Stimulated activated CD8-positive, alpha-beta memory T cell treated with anti-CD3 and anti-CD28 coated beads, Interleukin-4, amount 100 ng/mL, for 4 hours (primary cell): ENCODE measurements at places on chromosomes 11 and 22.

DNA sequence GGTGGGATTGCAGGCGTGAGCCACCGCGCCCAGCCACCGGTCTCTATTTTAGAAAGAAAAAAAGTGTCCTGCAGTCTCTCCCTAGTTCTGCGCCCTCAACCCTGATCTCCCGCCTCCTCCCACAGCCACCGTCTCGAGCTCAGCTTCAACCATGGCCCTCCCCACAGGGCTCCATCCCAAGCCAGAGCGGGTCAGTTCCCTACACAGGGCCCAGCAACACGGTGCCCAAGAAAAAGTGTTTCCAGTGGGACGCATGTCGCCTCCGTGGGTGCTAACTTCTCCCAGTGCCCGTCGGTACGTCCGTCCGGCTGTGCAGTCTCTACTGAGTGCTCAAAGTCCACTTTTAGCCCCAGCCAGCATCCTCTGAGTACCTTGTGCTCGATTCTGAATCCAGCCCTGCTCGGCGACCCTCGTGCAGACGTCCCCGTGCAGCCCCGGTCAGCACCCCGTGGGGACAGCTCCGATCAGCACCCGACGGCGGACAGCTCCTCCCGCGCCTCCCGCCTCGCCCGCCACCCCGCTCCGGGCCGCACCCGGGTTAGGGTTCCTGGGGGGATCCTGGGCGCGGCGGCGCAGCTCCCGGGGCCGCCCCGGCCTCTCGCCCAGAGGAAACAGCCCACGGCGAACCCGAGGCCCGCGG is 657 bp upstream of the MAPK8IP2 start:
- no peak for DNase-seq

- no peak for DNase-seq
These were observed 9.9 kb downstream of the RGL4 start for GRCh38 chr22:23700706-23701105.

DNA sequence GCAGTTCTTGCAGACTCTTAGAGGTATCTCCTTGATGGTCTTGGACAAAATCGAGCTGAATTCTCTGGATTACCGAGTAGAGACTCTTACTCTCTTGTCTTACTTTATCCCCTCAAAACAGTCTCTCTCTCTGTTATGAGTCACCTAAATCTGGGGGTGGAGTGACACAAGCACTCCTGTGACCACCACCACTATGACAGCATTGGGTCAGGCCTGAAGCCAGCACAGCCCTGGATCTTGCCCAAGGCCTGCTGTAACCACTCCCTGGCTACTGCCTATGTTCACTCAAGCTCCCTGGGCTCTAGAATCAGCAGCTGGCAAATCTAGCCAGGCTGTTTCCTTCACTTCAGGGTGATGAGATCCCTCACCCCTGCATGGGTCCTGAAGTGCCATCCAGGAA is 662.5 kb downstream of the LUZP2 start:
- no peak for DNase-seq

DNA sequence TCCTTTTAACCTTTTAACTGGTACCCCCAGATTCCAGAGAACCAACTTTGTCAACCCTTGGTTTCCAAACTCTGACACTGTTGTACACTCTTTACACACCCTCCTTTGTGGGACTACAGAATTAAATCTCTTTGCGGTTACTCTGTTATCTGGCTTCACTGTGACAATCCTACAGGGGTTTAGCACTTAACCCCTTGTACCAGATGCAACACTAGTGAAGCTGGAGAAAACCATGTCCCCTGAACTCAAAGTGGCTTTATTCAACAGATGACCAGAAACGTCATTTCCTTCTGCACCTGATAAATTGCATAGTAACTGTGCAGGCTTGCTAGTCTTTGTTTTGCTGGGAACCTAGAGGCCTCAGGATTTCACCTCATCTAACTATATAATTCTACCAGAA is 5.6 kb upstream of the GAB2 start:
- DNase-seq: no peak

DNA sequence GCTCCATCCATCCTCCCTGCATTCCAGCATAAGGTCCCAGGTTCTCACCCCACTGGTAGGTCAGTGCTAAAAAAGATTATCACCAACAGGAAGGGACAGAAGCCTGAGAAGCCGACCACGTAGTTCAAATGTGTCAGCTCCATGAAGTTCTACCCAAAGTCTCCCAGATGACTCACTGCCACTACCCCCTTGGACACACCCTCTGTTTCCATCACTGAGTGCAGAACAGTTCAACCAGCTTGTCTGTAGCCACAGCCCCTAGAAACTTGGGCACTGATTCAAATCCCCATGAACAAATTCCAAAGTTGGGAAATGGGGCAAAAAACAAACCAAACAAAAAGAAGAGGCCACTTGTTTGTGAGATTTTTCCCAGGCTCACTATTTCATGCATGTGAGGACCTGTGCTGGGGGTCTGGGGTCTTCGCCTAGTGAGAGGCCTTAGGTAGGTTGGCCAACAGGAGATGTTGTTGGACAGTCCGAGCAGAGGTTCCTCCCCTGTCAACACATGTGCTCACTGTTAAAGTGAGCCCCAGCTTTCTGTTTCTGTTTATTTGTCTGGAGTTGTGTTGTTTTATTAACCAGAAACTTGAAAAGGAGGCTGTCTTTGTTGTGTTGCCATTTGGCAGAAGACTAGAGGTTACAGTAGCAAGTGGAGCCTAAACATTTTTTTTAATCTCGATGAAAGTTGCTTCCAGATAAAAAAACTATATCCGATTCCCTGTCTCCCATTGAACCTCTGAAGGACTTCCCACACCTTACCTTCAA is 24.2 kb upstream of the FLI1 start:
- DNase-seq: no peak

GRCh38 chr11:119797123-119797611 is 68.2 kb upstream of the NECTIN1 start:
- DNase-seq: no peak

DNA sequence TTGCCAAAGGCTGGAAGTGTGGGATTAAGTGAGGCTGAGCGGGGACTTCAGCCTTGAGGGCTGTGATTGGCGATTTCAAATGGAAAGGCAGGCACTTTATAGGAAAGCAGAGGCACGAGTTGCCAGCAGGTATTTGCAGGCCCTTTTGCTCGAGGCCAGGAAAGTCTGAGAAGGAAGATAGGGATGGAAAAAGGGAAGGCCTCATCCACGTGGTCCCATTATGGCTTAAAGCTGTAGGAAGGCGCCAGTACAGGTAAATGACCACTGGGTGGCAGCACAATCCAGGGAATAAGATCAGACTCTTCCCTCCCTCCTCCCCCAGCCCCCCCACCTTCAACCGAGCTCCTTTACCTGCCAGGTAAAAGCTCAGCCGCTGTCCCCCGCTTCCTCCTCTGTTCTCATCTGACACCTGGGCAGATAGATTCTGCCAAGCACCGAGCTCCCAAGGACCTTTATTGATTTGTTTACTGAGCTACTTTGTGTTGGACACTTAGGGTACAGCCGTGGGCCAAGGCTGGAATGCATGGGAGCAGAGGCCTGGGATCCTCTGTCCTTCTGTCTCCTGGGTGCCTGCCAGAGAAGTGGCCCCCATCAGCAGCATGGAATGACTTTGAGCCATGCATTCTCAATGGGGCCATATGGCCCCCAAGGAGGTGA is 7.5 kb downstream of the P2RX3 start:
- DNase-seq: peak; percentile 42

DNA sequence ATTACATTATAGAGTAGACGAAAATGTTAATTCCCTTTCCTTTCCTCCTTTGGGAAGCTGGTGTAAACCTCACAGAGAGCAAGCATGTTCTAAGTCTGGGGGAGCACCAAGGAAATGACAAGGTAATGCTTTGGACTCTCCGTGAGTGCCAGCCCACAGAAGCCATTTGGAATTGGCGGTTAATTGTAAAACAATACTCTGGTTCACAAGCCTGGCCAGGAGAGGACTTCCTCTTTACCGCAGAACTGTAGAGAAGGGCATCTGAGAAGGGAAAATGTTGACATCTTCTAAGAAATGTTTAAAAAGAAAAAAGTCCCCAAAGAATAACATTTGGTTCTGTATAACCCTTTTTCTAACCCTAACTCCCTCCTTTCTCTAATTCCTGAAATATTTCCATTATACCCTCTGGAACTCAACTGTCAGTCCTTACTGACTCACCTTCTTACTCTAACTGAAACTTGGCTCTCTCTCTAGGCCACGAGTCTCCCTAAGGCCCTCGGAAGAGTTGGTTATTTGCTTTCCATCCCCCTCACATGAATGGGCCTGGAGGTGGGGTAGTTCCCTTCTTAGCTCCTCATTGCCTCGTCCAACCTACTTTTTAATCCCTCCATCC is 379.8 kb downstream of the SOX6 start:
- DNase-seq: no peak

GRCh38 chr22:46855681-46856080 is 93.2 kb downstream of the TBC1D22A start:
- no peak for DNase-seq

DNA sequence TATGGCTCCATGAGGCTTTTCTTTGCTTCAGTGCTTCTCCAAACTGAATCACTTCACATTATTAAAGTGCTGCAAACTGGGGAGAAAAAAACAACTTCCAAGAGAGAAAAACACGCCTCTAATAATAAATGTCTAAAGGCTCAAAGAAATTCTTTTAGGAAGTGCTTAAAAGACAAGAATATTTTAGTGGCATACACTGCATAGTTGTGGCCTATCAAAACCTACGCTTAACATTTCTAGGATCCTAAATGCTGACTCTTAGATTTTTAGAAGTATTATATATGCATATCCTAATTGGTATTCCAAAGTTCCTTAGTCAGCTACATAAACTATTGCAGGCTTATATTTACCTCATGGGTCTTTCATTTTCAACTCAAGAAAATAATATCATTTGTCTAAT is 879.0 kb upstream of the CCDC90B start:
- DNase-seq: no peak
